GM19239 (cell line): ENCODE measurements at places on chromosomes 7 and 10.

DNA sequence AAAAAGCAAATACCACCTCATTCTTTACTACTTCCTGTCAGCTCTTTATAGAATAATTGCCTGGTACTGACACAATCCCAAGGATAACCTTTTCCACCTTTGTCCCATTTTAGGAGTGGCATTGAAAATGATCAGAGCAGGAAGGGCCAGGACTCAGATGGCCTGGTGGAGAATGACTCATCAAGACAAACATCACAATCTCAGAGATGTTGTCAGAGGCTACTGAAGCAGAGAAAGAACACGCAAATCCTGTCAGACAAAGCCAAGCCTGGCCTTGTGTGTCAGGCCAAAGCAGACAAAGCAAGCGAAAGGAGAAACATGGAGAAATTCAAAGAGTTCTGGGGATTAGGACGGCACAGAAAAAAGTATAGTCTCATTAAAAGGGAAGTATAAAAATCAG lies 40.9 kb downstream of the NSUN6 start:
- DNase-seq: no peak

- no peak for DNase-seq
Measured at GRCh38 chr10:91987397-91988037, 63.9 kb downstream of the BTAF1 start.

- no peak for DNase-seq
Measured at GRCh38 chr10:63758080-63758479, 236.9 kb downstream of the REEP3 start.

DNA sequence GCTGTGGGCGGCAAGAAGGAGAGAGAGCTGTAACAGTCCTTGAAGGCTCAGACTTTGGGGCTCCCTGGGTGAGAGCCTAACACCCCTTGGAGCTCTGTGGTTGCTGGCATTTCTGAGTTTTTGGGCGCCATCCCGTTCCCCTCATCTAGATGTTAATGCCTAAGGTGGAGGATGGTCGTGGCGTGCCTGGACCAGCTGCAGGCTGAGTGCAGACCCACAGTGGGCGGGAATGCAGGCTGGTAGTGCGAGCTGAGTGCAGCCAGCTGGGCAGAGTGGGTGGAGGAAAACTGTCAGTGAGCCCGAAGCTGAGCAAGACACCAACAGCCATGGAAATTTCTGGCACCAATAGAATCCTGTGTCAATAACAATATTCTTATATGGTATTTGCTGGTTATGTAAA lies 403.0 kb downstream of the ANKRD7 start:
- DNase-seq: no peak
